ENCODE measurements at places on chromosomes 6 and 20.

DNA sequence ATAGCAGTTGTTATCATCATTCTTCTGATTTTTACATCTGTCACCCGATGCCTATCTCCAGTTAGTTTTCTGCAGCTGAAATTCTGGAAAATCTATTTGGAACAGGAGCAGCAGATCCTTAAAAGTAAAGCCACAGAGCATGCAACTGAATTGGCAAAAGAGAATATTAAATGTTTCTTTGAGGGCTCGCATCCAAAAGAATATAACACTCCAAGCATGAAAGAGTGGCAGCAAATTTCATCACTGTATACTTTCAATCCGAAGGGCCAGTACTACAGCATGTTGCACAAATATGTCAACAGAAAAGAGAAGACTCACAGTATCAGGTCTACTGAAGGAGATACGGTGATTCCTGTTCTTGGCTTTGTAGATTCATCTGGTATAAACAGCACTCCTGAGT is 2.1 kb downstream of the CALHM6 start:
- DNase-seq, result no peak

DNA sequence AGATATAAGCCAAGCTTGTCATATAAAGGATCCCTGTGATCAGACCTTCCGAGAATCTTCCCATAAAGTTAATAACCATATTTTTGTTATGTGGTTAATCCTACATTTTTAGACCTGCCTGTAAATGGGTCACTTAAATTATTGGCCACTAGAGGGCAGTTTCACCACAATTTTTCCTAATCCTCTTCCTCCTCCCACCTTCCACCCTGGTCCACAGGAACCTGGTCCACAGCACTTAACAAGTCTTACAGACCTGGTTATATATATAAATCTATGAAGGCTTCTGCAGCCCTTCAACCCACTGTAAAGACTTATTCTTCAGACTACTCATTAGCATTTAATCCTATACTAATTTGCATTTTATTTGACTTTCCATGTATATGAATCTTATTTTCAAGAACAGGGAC is 28.3 kb downstream of the MRS2 start:
- peak; percentile 6 for DNase-seq

GRCh38 chr6:163038317-163038716 is 310.5 kb downstream of the PACRG start:
- no peak for DNase-seq

DNA sequence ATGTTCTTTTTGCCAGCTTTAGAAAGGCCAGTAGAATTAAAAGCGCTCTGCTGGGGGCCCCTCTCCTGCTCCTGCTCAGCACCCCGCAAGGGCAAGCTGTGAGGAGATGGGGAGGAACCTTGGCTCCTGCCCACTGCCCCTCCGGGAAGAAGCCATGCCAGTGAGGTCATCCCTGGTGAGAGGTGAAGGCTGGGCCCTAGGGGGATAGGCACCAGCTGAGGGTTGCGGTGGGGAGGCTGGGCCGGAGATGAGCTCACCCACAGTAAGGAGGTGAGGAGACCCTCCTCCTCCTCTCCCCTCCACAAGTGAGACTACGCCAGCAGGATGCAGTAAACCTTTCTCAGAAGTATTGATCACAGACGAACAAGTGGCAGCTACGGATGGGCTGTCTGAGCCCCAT is 32.1 kb downstream of the LRFN2 start:
- no peak for DNase-seq

DNA sequence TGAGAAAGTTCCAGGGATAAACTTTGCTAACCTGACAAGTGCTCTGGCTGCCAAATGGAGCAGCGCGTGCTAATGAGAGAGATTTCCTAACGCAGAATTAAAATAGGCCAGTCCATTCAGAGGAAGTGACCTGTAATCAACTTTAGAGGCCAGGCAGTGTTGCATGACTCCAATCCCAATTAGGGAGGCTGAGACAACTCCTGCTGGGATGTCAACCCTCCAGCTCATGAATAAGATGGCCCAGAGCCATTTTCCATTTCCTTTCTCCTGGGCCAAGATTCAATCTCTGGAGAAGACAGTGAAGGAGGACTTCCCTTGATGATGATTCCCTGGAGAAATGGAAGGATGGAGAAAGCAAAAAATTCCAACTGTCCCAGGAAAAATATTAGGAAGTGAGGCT is 241.5 kb upstream of the RNF24 start:
- DNase-seq, result no peak

DNA sequence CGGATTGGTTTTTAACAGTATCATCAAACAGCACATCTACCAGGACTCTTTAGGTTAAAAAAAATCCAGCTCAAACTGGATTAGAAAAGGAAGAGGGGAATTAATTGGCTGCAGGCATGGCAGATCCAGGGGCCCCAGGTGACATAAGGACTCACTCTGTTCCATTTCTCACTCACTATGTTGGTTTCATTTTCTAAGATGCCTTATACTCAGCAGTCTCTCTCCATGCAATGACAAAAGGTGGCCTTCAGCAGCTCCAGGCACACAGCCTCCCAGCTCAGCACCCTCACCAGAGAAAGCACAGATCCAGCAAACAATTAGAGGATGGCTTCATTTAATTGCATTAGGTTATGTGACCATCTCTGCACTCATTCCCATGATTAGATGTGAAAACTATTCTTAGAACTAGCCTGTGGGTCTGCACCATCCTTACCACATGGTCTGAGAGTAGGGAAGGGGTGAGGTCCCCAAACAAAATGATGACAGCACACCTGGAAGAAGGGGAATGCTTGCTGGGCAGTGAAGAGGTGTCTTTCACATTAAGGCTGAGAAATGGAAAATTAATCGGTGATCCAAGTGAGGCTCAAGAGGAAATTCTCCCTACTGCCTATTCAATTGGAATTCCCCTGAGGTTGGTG is 243.1 kb downstream of the CDH26 start:
- no peak for DNase-seq

GRCh38 chr20:6467562-6467961 is 299.9 kb upstream of the BMP2 start:
- DNase-seq, result no peak

DNA sequence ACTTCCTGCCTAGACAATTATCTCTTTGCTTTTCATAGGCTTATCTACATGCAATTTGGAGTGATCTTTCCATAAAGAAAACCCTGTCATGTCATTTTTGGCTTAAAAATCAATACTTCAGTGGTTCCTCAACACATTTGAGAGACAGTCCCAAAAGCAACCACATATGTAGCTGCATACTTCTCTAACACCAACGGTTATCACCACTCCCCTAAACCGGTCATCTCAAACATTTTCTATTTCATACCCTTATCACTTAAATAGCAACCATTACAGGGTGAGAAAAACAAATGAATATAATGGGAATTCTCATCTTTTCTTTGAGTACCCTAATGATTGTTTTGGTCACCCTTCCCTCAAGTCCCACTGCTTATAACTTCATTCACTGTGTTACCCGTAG is 5.1 kb downstream of the GLO1 start:
- DNase-seq, result no peak

DNA sequence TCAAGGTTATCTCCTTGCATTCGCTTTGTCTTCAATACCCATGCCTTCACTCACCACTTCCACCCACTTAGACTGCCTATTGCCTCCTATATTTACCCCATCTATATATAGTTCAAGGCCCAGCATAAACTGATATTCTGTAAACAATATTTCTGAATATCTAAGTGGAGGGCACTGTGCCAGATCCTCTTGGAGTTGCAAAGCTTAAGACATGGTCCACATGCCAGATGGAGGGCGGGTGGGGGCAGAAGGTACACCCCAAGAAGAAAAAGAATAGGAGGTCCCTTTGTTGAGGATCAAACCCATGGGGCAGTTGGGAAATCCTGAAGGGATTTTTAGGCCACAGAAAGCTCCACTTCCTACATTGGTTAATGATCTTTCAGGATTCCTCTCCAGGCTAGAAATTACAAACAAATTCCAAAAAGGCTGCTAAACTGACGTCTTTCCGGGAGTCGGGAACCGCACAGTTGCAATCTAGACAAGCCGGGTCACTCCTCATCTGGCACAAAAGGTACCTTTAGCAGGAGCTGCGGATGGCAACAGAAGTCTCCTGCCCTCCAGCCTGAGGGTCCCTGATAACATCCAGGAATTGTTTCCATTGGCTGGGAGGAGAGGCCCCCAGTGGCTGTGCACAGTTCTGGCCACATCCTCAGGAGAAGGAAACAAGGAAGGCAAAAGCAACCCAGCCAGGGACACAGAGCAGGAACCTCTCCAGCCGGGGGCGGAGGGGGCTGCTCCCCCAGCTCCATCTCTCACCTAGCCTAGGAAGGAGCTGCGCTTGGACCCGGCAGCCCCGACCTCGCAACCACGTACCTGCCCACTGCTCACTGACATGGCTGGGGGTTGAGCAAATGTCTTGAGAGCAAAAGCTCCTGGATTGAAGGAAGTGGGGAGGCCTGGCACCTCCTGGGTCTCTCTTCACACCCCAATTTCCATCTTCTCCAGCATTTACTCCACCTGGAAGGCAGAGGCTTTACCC is 5.9 kb upstream of the LPIN3 start:
- DNase-seq, result no peak

GRCh38 chr6:110548110-110548847 is 71.9 kb upstream of the SLC22A16 start:
- no peak for DNase-seq

DNA sequence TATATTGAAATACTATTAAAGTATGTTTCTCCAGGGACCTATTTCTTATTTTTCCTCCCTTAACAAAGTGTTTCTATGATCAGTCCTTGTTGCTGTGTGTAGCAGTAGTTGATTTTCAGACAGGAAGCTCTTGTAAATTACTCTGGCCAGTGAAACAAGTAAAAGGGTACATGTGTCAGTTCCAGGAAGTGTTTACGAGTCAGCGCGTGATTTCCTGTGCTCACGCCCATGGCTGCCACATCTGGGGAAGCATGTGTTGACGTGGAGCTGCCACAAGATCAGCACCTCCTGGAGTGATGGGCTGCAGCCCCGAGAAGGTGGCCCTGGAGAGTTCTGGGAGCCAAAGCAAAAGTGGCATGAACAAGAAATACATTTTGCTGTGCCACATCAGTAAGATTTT is 38.6 kb upstream of the GGTLC1 start:
- DNase-seq, result no peak

- DNase-seq, result no peak
Observed at GRCh38 chr6:56243518-56244070, 3.8 kb downstream of the COL21A1 start.

GRCh38 chr6:113403966-113404595 is 453.1 kb upstream of the MARCKS start:
- no peak for DNase-seq

DNA sequence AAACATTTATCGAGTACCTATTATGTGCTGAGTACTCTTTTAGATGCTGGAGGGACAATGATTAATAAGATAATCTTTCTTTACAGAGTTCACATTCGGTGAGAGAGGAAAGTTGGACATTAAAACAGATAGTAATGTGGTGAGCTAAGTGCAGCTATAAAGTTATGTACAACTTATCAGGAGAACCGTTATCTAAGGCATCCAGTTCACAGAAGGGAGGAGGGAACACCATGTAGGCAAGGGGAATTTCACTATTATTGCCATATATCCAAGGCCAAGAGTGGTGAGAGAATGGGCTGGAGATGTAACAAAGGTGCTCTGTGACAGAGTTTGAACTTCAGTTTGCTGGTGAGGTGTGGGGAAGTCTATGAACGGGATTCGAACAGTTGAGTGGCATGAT is 105.8 kb downstream of the CARMIL1 start:
- DNase-seq, result no peak

DNA sequence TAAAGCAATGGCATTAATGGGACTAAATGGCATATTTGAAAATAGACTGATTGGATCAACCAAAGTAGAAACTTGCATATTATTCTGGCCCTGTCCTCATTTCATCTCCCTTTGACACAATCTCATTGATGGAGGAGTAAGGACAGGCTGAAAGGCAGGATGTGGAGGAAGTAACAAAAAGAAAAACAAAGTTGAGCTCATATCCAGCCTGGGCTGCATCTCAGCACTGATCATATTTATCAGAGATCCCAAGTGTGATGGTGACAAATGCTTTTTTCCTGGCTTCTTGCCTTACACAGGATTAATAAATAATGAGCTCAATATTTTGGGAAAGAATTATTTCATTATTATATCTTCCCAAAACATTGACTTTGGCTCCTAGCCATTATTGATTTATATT is 622.7 kb downstream of the CD109 start:
- no peak for DNase-seq

- no peak for DNase-seq
Observed at GRCh38 chr20:23244156-23244915, 106.3 kb upstream of the NXT1 start.

- no peak for DNase-seq
Observed at GRCh38 chr20:34585019-34585418, 26.5 kb downstream of the MAP1LC3A start.

GRCh38 chr6:113634352-113635163 is 222.6 kb upstream of the MARCKS start:
- no peak for DNase-seq

- DNase-seq, result no peak
Observed at GRCh38 chr20:12156252-12156651, 238.6 kb downstream of the BTBD3 start.

- no peak for DNase-seq
Observed at GRCh38 chr6:162528538-162528937, 199.0 kb downstream of the PRKN start.

- DNase-seq, result no peak
Observed at GRCh38 chr6:40881501-40881900, 157.5 kb downstream of the UNC5CL start.

DNA sequence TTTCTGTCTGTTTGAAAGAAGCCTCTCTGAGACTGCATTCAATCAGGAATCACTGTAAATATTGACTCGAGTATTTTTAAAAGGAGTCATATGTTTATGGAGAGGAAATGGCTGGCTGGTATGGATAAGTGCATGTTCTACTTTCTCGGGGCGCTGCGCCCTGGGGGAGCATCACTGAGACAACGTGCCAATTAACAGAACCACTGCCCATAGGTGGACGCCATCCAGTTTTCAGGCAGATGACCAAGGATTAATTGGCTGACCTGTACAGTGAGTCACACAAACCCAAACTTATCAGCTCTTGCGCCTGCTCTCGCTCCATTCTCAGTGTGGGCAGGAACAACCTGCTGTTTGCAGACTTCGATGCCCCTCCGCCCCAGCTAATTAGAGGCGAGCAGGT is 571.2 kb downstream of the QKI start:
- DNase-seq, result no peak

- DNase-seq, result no peak
Observed at GRCh38 chr6:33073431-33073871, at the start of gene HLA-DPA1. HLA-DPA1 (minus strand) TSS chr6:33073649.

GRCh38 chr6:3696525-3697088 is 54.9 kb downstream of the PXDC1 start:
- DNase-seq, result peak; percentile 71

GRCh38 chr6:123338394-123338793 is 298.4 kb downstream of the TRDN start:
- peak; percentile 3 for DNase-seq

GRCh38 chr6:40331545-40331944 is 255.6 kb downstream of the LRFN2 start:
- DNase-seq, result no peak
